Epithelial cell of proximal tubule (primary cell): ENCODE measurements at places on chromosomes 11 and 22. TPM values are rescaled to one million over a fixed set of nuclear protein-coding genes. Genes with fewer than 3 reads are reported as not detected.

DNA sequence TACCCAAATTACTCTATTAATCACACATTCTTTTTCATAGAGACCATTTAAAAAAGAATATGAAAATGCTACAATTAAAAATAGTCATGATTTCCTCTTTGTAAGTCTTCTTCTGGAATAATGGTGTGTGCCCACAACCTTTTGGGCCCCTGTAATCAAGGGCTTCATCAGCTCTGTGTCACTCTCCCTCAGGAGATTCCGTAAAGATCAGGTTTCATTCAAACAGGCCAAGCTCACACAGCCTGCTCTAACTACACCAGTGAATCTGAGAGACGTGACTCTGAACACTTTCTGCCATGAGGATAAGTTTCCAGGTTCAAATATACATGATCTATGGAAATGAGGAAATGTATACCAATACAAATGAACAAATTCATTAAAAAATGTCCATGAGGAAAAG, 9.5 kb downstream of the DRICH1 start:
- DNase-seq, result no peak

- DNase-seq, result no peak
Measured at GRCh38 chr11:118503216-118503615, 24.1 kb upstream of the TTC36 start.

DNA sequence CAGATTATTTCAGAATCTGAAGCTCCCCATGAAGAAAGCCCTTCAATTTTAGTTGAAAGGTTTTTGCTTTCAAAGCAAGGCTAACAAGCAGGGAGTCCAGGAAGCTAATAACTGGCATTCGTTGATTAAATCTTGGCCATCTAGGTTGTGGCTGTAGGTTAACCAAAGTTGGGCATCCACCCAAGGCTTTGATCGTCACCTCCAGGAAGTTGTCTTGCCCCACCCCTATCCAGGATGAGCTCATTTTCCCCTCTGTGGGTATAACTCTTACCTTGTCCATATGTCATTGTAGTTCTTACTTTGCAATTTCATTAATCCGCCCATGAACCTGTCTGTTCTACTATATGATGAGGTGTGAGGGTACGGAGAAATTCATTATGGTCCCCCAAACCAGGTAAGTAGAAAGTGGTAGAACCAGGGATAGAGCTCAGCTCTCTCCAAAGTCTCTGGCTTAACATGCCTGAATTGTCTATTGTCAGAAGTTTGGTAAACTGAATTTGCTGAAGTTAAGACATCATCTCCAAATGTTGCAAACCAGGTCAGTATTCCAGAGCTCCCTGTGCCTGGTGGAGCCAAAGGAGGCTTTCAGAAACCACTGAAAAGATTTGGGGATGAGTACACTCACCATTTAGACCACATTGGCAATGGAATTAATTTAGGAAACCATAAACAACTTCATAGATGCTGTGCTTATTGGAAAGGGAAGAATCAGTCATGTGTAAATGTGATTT, 97.1 kb downstream of the CD44 start:
- DNase-seq, result peak; percentile 68

DNA sequence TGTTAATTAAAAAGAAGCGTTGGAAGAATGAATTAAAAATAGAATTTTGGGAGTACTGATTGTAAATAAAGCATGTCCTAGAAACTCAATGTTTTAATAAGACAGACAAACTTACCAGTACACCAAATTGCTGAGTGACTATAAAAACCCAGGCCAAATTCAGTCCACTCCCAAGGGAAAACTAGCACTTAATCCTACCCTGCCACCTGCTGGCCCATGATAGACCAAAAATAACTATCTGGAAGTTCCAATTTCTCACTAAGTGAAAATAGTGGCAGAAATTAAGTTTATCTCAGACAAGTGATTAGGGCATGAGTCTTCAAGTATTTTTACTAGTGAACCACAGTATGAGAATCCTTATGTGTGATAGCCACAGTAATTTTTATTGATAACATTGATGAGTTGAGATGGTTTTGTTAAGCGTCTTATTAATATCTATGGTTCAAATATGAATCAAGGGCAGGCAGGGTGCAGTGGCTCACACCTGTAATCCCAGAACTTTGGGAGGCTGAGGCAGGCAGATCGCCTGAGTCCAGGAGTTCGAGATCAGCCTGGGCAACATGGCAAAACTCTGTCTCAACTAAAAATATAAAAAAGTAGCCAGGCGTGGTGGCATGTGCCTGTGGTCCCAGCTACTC, 9.8 kb upstream of the DDX10 start:
- DNase-seq, result no peak

DNA sequence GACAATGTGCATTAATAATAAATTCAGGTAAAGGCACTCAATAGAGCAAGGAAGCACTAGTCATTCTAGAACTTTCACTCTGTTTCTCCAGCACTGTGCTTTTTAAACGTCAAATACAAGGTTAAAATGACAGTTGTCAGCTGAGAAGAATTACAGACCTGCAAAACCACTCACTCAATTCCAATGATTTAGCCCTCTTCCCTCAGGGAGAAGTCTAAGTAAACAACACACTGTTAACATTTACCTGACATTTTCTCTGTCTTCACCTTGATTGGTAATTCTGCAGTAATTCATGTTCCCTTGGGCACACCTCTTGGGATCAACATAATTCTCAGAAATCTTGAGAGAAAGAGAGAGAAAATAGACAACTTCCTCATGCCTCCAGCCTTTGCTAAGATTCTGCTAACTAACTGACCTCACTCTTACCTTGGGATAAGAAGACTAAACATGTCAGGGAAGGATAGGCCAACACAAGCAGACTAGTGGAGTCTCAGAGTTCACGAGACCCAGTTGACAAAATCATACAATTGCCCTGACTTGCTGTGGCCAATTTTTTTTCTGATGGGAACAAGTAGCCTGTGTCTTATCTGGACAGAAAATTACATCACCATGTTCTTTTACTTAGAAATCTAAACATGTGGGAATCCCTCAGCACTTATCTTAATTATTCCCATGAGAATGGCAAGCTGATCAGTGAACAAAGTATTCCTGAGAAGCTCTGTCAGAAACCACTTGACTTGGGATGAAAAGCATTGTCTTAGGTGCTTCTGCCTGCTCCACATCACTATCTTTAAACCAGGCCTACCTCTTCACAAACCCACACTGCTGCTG, 516.8 kb upstream of the FAT3 start:
- DNase-seq, result no peak

OR51E1 gene
- not detected in 2 replicates for total RNA-seq
